ENCODE measurements at places on chromosomes 1 and 21.

GRCh38 chr1:43270421-43271095, 775 bp downstream of the TMEM125 start:
- DNase-seq = peak; percentile 85

DNA sequence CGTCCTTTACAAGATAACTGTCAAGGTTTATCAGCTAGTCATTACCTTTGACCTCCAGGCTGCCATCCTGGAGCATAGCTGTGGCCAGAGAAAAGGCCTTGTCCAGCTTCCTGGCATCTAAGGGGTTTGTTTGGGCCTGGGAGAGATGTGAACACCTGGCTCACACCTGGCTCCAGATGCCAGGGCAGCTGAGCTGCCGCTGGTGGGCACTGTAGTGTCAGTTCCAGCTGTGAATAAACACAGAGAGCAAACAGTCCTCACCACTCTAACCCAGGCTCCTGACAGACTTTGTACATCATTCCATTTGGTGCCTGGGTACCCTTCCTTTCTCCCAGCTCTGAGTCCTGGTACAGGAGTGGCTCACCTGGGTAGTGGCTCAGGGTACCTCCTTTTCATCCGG, 14.3 kb upstream of the KCNA10 start:
- DNase-seq = no peak

DNA sequence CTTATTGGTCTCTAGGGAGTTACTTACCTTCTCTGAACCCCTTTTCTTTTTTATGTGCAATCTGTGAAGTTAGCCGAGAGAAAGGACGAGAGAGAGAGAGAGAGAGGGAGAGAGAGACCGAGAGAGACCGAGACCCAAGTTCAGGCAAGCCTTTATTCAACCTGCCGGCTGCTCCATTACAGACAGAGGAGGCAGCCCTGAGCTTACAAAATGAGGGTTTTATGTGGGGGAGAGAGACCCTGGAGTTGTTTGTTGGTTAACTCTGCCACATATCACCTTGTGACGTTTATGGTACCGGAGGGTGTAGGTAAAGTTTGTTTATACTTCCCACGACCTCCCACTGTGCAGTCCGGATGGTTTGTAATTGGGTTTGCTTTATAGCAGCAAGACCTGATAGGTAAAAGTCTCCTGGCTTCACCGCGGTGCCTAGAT, 1.5 kb upstream of the MCOLN3 start:
- no peak for DNase-seq

GRCh38 chr1:174789399-174789798, 210.3 kb upstream of the CACYBP start:
- DNase-seq = no peak

DNA sequence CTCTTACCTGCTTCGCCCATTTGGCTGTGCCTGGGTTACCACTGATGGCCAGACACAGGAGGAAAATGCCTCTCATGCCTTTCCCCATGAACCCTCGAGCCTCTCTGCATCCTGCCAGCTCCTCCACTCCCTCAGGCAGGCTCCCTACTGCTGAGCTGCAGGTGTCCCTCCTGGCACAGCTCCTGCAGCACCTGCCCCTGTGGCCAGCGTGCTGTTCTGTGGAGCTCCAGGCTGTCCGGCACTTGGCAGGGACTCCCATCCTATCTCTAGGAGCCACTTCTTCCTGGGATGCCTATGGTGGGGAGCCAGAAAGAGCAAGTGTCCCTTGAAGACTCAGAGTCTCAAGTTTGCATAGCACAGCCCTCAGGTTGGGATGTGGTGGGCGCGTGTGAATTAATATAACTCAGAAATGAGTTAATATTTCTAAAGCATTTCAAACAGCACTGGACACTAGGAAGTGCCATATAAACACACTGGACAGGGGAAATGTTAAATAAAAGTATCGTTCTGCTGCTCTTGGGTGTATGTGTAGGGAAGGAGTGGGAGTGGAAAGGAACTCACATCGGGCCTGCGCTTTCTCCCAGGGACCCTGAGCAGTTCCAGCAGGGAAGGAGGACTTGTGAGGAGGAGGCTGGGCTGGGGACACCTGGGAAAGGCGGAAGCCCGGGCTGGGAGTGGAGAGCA, 2.7 kb downstream of the LRRC71 start:
- peak; percentile 16 for DNase-seq

DNA sequence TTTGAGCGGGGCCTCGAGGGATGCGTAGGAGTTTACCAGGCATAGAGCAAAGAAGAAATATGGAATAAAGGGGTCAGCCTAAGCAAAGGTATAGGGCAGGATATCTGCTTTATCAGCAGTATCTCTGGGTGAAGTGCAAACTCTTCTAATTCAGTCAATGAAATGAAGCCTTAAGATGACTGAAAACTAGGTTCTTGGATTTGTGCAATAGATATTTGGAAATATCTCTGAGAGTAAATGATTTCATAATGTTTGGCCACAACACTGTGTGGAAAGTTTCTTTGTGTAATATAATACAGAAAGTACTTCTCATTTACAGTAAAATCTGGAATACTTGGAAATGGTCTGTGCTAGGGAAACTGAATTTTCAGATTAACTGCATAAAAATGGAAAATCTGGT, 26.1 kb downstream of the KCNJ15 start:
- DNase-seq = no peak

- DNase-seq = peak; percentile 49
These were observed 78.9 kb upstream of the SLC45A1 start for GRCh38 chr1:8239039-8239305.

DNA sequence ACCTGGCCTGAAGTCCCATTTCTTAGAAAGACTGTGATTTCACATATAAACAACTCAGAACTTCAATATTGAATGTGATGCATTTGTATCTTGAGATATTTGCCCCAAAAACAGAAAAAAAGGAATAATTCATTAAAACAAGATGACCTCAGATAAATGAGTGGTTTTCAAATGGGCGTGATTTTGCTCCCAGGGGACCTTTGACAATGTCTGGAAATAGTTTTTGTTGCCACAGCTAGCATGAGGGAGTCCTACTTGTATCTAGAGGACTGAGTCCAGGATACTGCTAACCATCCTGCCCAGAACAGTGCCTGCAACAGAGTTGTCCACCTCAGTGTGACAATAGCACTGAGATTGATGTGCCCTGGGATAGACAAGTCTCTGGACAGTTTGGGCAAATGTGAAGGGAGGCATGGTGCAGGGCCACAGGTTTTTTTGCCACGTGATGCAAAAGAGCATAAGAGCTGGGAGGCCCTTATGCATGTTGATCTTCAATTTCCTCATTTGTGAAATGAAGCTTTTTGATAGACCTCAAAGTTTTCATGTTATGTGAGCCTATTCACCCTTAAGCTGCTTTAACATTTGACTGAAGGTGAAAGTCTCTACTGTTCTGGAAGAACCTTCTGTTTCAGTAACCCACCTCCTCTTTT, 46.2 kb downstream of the MAP3K7CL start:
- no peak for DNase-seq

DNA sequence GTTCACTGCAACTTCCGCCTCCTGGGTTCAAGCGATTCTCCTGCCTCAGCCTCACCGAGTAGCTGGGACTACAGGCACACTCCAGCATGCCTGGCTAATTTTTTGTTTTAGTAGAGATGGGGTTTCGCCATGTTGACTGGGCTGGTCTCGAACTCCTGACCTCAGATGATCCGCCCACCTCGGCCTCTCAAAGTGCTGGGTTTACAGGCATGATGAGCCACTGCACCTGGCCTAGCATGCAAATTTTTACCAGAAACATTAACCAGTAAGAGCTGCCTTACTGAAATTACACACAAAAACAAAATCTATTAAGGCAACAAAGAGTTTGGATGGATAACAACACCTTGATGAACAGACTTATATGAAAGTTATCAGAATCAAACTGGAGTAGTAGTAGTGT, 12.1 kb downstream of the ZZZ3 start:
- DNase-seq = no peak

GRCh38 chr1:47568763-47569162, 130.9 kb downstream of the FOXD2 start:
- DNase-seq = no peak

DNA sequence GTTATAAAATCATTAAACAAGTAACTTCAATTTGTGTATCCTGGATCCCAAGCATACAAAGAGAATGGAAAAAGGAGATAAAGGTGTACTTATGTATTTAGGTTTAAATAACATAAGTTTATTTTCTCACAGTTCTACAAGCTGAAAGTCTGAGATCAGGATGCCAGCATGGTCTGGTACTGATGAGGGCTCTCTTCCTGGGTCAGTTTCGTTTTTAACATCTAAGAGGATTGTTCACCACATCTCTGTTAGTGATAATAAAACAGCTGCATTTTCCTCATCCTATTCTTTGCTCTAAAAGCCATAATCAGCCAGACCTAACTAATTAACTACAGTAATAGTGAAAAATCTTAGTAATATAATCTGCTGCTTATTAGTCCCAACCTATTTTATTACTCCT, 5.2 kb downstream of the EGLN1 start:
- DNase-seq = no peak

DNA sequence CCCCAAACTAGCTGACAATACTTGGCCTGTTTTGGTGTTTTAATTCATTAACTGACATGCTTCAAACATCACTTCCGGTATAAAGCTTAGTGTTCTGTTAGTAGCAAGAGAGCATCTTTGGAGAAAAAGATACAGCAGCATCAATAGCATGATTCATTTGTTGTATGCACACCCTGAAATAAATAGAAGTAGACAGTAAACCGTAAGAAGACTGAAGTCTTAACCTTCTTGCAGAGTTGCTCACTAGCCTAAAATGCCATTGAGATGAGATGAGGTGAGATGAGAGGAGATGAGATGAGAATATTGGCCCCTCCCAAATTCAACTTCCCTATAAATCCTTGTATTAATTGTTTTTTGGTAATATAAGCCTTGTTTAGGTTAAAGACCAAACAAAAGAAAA, 108.8 kb downstream of the TNFSF18 start:
- DNase-seq = no peak

GRCh38 chr1:149846593-149847466, 52.5 kb upstream of the BOLA1 start:
- DNase-seq = no peak

- DNase-seq = peak; percentile 20
These were observed 10.4 kb downstream of the BARHL2 start for GRCh38 chr1:90706437-90707362.

DNA sequence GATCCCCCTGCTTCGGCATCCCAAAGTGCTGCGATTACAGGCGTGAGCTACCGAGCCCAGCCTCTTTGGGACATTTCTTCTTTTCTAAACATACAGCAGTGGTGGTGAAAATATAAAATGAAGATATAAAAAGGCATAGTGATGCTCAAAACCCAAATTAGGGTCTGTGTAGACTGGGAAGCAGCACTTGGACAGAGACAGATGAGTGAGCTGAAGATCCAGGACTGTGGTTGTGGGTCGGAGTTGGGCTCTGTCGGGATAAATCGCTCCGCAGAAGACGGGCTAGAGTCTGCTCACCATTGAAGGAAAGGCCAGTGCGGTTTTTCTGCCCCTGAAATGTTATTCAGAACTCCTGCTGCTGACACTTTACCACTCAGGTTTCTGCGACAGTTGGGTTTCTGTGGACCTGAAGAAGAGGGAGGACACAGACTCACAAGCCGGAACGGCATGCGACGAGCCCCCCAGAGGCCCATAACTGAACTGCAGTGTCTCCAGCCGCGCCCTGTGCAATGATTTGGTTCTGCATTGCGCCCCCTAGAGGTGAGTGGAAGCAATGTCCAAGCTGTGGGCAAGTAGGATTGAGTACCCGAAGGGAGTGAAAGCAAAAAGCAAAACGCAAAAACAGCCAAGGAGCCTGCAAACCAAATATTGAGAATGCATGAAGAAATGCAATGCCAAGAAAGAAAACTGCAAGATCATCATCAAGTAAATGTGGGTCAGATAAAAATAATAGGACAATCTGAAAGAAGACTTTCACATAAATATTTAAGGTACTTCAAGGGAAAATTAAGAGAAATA, 66.6 kb downstream of the GABPA start:
- no peak for DNase-seq

GRCh38 chr1:168803806-168804510, 75.0 kb upstream of the DPT start:
- peak; percentile 55 for DNase-seq

DNA sequence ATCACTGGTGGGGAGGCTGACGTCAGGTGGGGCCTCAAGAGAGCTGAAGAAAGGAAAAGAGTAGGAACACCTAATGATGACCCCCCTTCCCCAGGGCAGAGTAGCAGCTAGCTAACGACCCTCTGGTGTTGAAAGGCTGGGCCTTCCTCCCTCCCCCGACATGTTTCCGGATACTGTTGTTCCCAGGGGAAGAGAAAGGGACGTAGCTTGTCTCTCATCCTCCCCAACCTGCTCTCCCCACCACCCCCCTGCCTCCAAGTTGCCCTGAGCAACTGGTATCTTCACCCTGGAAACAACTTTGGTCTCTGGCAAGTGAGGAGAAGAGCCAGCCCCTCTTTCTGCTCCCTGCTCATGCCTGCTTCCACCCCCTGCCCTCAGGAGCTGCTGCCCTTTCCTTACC, 2.4 kb downstream of the SEMA6C start:
- no peak for DNase-seq

DNA sequence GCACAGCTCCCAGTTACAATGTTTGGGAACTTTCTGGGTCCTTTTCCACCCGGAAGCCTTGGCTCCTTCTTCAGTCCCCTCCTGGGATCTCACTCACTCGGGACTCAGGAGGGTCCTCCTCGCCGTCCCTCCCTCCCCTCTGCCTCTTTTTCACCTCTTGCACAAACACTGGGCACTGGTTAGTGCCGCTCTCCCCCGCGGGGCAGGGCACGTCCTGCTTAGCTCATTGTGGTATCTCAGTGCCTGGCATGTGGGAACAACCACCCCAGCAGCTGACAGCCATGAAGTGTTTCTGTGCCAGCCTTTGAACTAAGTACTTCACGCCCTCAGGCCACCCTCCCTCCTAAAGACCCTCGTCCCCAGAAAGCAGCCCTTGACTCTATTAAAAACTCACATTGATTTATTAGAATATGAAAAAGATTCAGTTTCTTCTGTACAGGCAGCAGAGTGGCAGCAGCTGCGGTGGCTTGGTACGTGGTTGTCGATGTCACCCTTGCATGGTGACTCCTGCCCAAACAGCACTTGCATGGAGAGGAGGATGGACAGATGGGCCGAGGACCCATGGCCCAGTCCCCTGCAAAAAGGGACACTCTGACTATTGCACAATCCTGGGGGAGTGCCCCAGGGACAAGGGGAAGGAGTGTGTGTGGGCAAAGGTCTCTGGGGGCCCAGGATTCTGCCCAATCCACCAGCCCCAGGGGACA, 56.3 kb downstream of the SLC9A1 start:
- DNase-seq = peak; percentile 62

DNA sequence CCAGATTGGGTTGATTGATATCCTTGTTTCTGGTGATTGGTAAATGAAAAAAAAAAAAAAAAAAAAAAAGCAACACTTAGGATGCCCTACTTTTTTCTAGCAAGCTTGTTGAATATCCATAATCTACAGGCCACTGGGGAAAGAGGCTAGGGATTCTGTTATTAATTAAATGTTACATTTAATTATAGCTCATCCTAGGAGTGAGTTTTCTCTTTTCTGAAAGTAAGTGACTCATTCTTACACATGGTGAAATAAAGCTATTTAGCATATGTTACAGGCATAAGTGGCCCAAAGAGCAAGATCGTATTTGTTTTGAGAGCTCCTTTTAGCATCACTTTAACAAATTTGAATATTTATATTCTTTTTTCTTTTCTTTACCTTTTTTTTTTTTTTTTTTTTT, 94.5 kb downstream of the FNBP1L start:
- no peak for DNase-seq

GRCh38 chr1:219397511-219397910, 215.4 kb downstream of the ZC3H11B start:
- no peak for DNase-seq

- no peak for DNase-seq
These were observed 72.1 kb downstream of the GPR52 start for GRCh38 chr1:174519844-174520243.

GRCh38 chr1:54488779-54489626, 59.0 kb upstream of the ACOT11 start:
- DNase-seq = peak; percentile 48

- DNase-seq = no peak
These were observed 56.6 kb downstream of the PCNX2 start for GRCh38 chr1:233238884-233239431.
